T1000 (cell line): ENCODE measurements at places on chromosomes 7 and 10.

DNA sequence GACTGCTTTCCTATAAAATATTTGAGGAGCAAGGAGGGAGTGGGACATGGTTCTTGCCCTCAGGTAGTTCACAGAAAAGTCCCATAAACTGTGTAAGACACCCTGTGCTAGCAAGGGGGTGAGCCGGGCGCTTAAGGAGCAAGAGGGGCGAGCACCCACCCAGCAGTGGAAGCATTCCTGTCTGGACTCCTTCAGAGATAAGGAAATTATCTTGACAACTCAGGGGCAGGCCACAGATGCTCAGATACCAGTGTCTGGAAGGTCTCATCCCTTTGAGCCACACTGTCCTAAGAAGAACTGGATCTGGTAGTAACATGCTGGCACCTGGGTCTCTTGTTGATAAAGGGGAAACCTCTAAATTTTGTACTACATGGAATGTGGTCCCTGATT is 54.1 kb downstream of the DAGLB start:
- DNase-seq: no peak

DNA sequence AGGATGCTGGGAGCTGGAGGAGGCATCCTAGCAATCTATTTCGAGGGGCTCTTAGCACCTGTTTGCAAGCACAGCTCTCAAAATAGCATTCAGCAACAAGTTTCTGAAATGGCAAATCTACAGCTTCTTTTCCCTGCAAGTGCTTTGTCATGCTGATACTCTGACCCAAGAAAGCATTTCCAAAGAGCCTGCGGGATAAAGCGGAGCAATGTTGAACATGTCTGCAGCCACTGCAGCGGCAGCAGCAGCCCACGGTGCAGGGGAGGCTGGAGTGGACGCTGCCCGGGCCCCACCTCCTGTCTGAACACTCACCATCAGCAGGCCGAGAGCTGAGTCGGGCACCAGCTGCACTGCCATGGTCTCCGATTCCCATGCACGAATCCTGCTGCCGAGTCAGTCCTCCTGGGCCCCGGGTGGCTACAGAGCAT is 964 bp downstream of the FRMD4A start:
- no peak for DNase-seq

- no peak for DNase-seq
Observed at GRCh38 chr7:120991581-120991980, 3.1 kb downstream of the CPED1 start.

DNA sequence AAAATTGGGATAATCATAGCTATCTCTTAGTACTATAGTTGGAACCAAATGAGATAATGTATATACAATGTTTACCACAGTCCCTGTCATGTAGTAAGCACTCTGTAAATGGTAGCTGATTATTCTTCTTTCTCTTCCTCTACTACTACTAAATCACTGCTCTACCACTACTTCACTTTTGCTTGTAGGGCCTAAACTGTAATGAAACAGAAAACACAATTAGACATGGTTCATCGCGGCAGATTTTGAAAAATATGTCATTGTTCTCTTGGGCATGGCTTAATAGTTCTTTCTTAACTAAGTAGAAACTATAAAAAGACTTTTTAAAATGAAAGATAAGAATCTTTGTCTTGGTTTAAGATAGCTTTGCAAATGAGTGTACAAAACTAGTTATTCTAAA is 34.9 kb downstream of the R3HCC1L start:
- no peak for DNase-seq

- no peak for DNase-seq
Observed at GRCh38 chr7:66150471-66150870, 35.8 kb downstream of the CRCP start.

DNA sequence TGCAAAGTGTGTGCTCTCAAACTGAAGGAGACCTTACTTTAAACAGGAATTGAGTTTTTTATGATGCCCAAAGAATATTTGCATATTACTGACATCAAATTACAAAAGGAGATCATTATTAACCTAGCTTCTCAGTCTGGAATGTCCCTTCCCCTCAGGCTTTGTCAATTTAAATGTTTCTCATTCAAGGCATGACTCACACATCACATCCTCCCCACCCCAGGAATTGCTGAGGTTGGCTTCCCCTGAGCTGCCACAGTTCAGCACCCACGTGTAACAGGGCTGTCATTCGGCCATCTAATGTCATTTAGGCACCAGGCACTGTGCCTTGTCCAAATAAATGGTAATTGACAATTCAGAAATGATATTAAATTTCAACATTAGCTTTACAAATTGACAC is 305.9 kb upstream of the MGMT start:
- DNase-seq: peak; percentile 44

- DNase-seq: no peak
Observed at GRCh38 chr10:132651511-132652029, 114.0 kb downstream of the INPP5A start.

- no peak for DNase-seq
Observed at GRCh38 chr10:47295411-47295810, 4.6 kb upstream of the GDF10 start.

- DNase-seq: no peak
Observed at GRCh38 chr10:48610585-48611093, 5.8 kb upstream of the ARHGAP22 start.

DNA sequence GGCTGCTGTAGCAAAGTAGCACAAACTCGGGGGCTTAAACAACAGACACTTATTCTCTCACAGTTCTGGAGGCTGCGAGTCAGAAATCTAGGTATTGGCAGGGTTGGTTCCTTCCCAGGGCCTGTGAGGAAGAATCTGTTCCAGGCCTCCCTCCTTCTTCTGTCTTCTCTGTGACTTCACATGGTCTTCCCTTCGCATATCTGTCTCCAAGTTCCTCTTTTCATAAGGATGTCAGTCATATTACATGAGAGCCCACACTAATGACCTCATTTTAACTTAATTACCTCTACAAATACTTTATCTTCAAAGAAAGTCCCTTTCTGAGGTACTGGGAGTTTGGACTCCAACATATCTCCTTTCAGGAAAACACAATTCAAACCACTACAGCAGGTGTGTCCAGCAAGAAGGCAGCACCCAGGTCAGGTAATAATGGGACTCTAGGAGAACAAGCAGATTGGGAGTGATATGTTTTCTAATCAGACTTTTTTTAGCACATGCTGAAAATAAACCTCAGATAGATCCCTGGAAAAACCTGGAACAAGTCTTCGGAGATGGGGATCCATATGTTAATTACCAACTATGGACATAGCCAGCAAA is 11.7 kb downstream of the CREB5 start:
- no peak for DNase-seq

DNA sequence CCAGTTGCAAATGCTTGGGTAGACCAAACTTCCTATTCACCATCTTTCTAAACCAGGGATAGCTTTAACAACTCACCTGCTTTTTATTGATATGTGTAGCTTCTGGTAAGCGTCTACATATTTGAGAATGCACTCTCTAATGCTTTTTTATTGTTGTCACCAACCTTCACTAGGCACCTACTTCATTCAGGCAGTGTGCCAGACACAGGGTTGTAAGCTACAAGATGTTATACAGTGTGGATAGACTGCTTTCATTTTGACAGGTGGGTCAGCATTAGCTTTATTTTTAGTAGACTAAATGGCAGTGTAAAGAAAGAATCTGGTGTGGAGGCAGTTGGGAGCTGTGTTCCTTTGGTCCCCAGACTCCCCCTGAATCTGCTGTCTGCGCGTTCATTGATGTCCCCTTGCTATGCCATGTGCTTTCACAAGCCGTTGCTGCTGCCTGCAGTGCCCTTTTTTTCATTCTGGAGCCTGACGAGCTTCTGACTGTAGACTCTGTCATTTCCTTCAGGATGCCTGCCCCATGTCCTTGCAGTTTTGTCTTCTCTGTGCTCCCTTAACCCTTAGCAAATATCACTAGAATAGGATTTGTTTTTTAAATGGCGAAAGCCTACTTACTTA is 32.1 kb downstream of the NRF1 start:
- DNase-seq: no peak
